ENCODE measurements at places on chromosomes 7 and 10.

DNA sequence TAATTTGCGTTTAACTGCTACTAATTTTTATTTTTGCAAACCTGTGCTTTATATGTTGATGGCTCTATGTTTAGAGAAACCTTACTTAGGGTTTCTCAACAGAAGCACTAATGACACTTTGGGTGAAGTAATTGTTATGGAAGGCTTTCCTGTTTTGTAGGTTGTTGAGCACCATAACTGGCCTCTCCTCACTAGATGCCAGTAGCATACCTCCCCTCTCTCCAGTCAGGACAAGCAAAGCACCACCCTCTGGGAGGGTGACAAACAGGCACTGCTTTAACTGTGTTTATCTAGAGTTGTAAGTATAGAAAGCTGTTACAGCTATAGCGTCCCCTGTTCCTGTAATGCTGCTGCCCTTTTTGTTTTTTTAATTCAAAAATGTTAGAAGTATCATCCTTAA, 60.9 kb downstream of the WAC start:
- no peak for DNase-seq

DNA sequence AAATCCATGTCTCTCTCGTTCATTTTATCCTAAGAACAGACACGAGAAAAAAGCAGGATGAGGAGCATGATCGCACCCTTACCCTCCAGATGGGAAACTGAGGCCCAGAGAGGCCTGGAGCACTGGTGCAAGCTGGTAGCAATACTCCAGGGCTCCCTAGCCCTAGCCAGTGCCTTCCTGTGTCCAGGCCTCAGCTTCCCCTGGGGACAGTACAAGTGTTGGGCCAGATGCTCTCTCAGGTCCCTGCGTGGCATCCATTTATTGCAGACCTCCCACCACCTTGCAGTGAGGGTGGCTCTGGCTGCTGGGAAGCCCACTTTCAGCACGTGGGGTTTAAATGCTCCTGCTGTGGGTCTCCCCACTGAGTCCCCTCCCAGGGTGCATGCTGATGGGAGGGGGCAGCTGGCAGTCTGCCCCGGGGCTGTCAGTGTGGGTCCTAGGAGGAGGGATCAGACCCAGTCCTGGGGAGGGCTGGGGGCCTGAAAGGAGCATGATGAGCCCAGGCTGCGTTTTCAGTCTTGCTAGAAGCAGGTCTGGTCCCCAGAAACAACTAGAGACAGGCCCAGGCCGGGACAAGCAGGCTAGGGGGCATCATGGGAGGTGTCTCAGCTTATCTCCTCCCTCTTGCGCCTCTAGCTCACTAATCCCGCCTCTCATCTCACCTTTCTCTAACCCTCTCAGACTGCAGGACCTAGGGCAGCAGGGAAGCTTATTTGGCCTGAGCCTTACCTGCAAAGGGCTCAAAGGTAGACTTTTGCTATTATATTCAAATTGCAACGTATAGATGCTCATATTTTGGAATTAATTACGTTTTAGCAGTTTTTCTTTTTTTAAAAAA, 662 bp upstream of the PPIF start:
- DNase-seq, result no peak

DNA sequence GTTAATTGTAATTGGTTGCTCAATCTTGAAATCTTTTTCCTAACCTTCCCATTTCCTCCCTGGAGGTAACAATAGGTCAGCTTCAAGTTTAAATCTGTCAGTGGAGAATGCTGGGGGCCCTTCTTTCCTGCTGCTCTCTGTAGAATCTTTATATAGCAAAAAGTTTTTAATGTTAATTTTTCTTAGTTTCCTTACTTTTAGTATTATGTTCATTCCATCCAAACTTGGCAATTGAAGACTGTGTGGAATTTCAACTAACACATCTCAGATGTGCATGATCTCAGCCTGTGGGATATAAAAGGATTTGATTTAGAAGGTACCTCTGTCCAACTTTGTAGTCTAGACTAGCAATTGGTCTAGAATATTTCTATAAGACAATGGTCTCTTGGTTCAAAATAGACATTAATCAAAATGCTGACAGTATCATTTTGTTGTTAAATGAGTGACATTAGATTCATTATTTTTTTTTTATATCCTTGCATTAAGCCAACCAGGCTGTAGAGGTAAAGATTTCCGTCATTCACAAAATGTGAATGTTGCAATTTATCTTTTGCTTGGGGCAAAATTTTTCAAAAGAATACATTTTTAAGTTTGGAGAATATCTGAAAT, 100.4 kb upstream of the SEMA3A start:
- no peak for DNase-seq

GRCh38 chr10:84890706-84891105, 562.3 kb downstream of the CCSER2 start:
- no peak for DNase-seq

GRCh38 chr7:94146408-94146807, 142.3 kb upstream of the BET1 start:
- no peak for DNase-seq

- peak; percentile 29 for DNase-seq
Measured at GRCh38 chr10:103192089-103192450, 1.0 kb downstream of the NT5C2 start.

GRCh38 chr10:46033602-46034011, 3.2 kb upstream of the NCOA4 start:
- no peak for DNase-seq

DNA sequence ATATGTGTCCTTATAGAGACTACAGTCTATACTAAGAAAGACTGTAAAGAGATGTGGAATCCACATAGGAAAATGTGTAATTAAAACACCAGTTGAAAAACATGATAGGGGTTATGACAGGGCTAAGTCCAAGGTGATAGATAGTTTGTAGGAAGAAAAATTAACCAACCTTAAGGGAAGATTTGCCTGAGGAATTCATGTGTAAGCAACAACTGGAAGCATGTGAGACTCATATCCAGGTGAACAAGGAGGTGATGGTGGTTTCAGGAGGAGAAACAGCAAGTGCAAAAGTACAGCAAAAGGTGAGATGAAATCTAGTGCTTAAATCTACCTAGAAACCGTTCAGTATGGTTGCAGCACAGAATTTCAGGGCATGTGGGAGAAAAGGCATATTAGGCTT, 216.7 kb upstream of the ETV1 start:
- DNase-seq, result no peak

GRCh38 chr7:155404976-155405375, 53.0 kb upstream of the EN2 start:
- DNase-seq, result no peak

DNA sequence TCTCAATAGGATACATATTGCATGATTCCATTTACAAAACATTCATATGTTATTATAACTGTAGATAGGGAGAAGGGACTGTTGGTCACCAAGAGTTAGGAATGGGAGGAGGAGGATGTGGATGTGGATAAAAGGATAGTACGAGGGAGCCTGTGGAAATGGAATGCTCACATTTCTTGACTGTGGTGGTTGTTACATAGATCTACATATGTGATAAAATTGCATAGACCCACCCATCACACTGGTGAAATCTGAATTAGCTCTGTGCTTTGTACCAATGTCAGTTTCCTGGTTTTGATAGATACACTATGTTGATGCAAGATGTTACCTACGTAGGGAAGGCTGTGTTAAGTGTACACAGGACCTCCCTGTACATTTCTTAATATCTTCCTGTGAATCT, 233.5 kb upstream of the MTPN start:
- DNase-seq, result no peak

DNA sequence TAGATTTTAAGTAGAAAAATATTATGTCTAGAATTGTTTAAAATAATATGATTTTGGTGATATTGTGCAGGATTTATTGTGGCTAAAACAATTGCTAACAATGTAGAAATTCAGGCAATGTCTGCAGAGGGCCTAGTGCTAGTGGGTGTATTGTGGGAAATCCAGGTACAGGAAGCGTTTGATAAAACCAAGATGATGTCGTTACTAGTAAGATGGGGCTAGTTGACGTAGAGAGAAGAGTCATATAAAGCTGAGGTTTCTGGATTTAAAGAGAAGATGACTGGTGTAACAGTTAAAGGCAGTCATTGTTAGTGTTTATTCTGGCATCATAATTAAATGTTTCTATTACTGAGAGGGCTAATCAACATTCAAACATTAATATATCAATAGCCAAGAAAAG, 43.5 kb downstream of the ADK start:
- DNase-seq, result no peak

GRCh38 chr10:63866075-63866746, 345.0 kb downstream of the REEP3 start:
- DNase-seq, result peak; percentile 21

- DNase-seq, result no peak
Measured at GRCh38 chr7:22267930-22268615, 88.9 kb downstream of the RAPGEF5 start.

DNA sequence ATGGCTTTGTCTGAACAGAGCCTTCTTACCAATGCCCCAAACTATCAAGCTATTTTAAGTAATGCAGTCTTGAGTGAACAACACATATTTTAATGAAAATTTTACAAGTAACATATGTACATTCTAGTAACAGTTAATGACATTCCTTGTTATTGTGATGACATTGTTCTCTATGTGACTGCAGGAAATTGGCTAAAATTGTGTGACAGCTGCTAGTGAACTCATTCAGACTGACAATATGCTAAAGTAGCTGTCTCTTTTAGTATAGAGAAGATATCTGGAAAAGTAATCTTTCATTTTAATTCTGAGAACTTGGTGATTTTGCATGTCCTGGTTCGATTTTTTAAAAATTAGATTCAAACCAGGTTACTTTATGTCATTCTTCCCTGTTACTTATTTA, 259.8 kb upstream of the MAGI2 start:
- DNase-seq, result no peak

DNA sequence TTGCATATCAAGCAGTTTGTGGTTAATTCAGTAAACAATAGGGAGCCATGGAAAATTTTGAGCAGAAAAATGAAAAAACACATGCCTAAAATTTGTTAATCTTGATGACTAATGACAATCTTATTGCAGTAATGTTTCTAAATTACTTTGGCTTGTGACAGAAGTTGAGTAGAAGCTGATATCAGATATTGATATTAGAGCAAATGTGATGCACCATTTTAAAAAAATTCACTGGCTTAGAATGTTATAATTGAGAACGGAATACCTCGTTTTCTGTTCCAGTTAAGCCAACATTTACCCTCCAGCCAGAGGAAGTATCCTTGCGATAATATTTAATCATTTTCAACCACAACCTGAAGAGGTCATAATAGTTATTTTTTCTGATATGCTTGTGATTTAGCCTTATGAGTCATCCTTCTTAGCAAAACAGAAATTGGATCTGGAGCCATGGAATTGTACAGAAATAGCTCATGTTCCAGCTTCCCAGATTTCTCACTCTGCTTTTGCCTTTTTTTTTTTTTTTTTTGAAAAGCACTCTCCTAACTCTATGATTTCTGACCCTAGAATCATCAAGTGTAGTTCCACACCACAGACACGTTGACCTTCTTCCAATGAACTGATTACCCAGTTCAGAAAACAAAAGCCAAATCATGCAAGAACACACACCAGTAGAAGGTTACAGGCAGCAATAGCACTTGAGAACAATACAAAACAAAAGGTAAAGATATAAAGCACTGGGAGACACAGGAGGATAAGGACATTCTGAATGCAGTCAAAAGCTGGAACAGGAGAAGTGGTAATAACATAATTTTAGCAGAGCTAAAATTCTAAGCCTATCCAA, 96.8 kb upstream of the PHYHIPL start:
- DNase-seq, result no peak

GRCh38 chr10:122637376-122637775, 62.3 kb downstream of the C10orf120 start:
- no peak for DNase-seq

DNA sequence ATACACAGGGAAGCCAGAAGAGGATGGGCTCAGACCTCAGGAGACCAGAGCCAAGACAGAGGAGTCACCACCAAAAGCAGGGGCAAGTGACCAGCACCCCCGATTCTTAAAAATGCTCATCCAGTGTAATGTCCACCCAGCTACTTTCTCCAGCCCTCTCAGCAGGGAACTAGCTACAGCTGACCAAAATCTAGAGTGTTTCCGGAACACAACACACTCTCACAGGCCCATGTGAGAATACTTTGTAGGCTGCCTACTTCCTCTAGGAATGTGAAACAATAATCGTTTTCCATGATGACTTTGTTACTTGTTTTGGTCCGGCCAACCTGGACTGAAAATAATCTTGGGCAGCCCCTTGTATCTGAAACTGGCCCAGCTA, 14.5 kb downstream of the PSAP start:
- DNase-seq, result no peak

DNA sequence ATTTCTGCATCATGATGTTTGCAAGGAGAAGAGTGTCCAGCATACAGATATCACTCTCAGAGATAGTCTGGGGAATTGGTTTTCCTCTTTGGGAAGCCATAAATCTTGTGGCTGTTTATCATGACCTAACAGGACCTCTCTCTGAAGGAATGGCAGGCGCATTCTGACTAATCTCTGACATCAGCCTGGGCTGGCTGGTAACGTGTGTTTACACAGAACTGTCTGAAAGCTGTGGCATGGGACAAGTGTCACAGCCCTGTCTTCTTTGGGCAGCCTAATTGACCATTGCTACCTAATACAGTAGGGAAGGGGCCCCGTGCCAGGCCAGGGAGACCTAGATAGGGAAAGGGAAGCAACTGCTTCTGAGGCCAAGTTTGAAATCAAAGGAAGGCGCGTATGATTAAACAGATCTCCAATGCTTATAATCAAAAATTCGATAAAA, 73.9 kb upstream of the CABCOCO1 start:
- no peak for DNase-seq

DNA sequence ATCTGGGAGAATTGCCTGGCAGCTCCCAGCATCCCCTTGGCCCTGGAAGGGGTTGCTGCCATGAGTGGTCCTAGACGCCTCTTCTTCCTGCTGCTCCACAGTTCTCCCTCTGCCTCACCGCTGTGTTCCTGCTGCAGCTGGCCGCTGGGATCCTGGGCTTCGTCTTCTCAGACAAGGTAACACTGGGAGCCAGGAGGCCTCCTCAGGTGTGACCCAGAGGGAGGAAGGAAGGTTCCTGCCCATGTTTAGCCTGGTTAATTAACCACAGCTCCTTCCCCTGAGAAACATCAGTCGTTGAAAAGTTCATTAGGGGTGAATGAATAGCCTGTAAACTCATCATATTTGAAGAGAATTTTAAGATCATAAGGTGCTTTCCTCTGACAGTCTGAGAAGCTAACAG, 18.2 kb downstream of the TSPAN33 start:
- no peak for DNase-seq

- DNase-seq, result no peak
Measured at GRCh38 chr7:102925976-102926782, 13.4 kb downstream of the LRRC17 start.

DNA sequence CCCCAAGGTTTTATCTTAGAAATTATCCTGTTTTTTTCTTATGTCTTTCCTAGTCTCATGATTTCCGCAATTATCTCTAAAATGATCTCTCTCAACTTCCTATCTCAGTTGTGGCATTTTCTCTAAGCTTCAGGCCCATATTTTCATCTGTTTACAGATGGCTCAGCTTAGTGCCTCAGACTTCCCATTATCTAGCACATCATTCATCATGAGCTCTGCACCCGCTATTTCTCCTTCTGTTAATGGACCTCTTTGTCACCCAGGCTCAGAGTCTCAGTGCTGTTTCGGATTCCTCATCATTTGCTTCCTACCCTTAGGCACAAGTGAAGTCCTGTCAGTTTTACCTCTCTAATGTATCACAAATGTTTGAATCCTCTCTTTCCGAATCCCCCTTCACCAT, 84.1 kb downstream of the BMPR1A start:
- no peak for DNase-seq

GRCh38 chr7:123039269-123039668, 43.8 kb upstream of the TAS2R16 start:
- DNase-seq, result no peak

Measured in anterior cingulate cortex (tissue), 58 donors.